ENCODE measurements at places on chromosomes 16 and 17.

GRCh38 chr17:79933863-79934652, 94.8 kb upstream of the CBX4 start:
- peak; percentile 83 for DNase-seq

DNA sequence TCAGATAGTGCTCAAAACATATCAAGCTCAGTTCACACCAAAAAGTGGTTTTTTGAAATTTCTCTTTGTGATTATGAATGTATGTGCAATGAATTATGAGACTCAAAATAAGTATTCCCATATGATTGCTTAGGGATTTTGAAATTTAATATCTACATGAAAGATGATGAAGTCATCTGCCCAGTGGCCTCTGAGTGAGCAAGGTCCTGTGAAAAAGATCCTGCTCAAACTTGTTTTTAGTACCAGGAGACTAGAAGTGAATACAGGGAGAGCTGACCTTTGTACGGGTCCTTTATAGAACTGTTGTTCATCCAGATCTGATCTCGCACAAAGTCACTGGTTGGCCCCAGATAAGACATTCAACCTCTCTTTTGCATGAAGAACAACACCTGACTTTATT, 151.9 kb upstream of the MAF start:
- no peak for DNase-seq

DNA sequence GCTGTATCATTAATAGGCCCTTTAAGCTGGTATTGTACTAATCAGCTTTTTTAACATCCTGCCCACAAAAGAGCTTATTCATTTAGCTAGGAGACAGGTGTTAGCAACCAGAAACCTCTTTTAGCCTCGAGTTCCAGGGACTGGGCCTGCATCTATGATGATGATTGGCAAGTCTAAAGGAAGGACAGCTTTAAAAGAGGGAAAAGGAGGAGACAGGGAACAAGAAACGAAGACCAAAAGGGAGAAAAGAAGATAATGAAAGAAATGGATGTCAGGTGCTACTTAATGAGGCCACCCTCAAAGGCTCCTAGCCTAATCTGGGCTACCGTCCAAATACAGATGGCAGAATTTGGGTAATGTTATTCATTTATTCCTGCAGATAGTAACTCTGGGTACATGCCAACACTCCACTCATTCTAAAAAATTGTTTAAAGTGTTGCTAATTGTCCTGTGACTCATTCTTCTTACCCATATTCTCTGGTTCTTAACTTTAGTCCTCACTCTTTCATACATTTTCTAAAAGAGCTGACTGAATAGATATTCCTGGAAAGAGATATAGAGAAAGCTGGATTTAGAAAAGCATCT, 18.7 kb upstream of the RFFL start:
- DNase-seq, result peak; percentile 34

GRCh38 chr17:59859444-59860025, 33.2 kb downstream of the TUBD1 start:
- peak; percentile 43 for DNase-seq

DNA sequence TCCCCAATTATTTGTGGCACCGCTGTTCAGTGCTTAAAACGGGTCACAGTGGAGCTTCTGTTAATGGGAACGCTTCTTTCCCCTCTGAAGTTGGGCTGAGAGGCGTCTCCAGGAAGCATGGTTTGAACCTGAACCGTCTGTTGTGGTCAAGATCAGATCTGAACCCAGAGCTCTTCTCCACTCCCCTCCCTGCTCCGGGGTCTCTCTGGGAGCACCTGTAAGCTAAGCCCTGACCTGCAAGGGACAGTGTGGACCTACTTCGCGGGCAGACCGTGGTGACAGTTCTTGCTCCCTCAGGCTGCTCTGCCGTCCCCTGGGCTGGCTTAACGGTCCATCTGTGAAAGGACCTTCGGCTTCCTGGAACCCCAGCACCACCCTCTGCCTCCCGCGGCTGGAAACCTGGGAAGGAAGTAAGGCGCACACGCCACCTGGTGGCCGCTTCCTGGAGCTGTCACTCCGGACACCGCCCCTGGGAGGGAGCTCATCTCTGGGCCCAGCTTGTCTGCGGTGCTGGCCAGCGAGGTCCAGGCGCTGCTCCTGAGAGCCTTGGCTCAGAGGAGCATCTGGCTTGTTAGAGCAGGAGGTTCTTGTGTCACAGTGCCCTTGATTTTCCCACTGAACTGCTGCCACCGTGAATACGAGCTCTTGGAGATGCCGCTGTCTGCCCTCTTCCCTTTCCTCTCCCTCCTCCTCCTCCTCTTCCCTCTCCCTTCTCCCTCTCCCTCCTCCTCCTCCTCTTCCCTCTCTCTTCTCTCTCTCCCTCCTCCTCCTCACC, 518.5 kb upstream of the EEF2KMT start:
- DNase-seq, result peak; percentile 83

DNA sequence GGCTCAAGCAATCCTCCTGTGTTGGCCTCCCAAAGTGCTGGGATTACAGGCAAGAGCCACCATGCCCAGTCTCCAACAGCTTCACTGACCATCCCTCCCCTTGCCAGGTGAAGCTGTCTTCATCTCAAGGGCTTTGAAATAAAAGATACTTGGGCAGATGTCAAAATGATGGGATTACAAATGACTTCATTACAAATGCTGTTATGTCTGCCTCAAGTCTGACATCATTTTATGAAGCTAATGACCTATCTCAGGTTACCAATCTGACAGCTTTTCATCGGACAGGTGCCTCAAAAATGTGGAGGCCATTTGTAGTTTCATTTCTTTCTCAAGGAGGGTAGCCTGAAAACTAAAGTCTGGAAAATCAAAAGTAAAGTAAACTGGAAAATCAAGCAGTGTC, 323.7 kb upstream of the TBX2 start:
- no peak for DNase-seq

DNA sequence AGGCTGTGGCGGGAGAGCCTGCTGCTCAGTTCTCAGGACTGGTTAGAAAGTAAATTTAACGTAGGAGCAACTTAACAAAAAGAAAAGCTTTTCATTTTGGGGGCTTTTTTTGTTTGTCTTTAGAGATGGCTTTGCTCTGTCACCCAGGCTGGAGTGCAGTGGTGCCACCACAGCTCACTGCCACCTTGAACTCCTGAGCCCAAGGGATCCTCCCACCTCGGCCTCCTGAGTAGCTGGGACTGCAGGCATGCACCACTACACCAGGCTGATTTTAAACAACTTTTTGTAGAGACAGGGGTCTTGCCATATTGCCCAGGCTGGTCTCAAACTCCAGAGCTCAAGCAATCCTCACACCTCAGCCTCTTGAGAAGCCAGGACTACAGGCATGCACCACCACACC, 205.0 kb downstream of the RPTOR start:
- no peak for DNase-seq

- no peak for DNase-seq
Observed at GRCh38 chr17:12021623-12022140, 1.0 kb downstream of the MAP2K4 start.

- DNase-seq, result peak; percentile 88
Observed at GRCh38 chr17:37489197-37490001, at the start of gene DUSP14. TSS of gene DUSP14 (plus strand) at chr17:37489891. CDS start at chr17:37512273, 22,382 bp downstream.

DNA sequence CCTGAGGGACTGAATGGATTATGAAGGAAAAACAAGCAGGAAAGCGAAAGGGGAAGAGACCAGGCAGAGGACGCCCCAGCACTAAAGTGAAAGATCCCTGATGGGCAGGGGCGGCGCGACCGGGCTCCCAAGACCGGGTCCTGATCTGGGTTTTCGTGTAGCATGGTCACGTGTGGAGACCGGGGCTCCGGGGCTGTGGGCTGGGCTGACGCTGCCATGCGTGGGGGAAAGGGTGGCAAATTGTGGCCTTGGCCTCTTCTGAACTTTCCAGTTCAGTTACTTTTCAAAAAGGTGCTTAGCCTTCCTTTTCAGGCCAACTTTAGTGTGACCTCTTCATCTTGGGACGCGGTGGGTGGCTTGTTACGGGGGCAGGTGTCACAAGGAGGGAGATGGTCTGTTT, 57.5 kb downstream of the METRNL start:
- no peak for DNase-seq

- no peak for DNase-seq
Observed at GRCh38 chr16:83685615-83686165, 122.1 kb upstream of the HSBP1 start.

GRCh38 chr17:53797501-53797900, 25.2 kb upstream of the KIF2B start:
- no peak for DNase-seq

- DNase-seq, result no peak
Observed at GRCh38 chr16:51107742-51108141, 43.3 kb downstream of the SALL1 start.

DNA sequence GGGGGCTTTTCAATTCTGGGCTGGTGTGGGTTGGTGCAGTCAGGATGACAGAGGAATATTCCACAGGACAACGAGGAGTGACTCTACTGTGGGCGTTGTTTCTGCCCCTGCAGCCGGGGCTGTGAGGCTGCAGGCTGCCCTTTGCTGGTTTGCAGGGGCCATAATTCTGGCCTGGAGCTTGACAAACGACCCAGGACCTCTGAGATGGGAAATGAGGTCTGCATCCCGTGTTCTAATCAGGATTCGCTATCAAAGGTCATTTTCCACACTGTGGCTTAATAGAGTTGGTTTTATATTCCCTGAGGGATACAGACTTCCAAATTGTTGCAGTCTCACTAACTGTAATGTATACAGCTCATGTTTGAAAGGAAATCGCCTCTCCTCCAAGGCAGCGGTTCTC, 180.9 kb downstream of the RPTOR start:
- no peak for DNase-seq

GRCh38 chr17:60678118-60678444, 430 bp downstream of the BCAS3 start:
- no peak for DNase-seq

GRCh38 chr16:86772671-86773353, 194.5 kb downstream of the FOXL1 start:
- DNase-seq, result no peak

DNA sequence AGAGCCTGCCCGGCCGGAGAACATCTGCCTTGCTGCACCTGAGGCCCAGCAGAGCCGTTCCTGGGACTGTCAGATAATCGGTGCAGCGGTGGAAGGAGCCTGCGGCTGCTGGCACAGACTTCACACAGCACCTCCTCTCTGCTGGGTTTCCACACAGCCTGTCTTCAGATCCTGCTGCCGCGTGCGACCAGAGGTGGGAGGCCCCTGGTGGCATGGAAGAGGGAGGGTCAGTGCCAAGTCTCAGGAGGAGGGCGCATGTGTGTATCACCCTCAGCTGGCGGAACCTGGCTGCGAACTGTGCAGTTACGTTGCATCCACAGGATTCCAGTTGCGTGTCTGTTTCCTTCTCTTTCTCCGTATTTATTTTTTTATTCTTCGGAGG, 3.3 kb downstream of the CDK5R1 start:
- DNase-seq, result no peak

DNA sequence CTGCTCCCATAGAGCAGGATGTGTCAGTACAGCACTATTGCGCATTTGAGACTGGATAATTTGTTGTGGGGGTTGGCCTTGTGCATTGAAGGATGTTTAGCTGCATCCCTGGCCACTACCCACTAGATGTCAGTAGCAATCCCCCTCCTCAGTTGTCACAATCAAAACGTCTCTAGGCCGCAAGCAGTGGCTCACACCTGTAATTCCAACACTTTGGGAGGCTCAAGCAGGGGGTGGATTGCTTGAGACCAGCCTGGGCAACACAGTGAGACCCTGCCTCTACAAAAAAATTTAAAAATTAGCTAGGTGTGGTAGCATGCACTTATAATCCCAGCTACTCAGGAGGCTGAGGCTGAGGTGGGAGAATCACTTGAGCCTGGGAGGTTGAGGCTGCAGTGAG, 48.4 kb downstream of the CENPV start:
- DNase-seq, result peak; percentile 14

- no peak for DNase-seq
Observed at GRCh38 chr17:68714676-68715075, 113.5 kb upstream of the FAM20A start.
